NCI-H524 (cell line): ENCODE measurements at places on chromosomes 7 and 10.

- DNase-seq, result no peak
These were observed 29.1 kb upstream of the RHOBTB1 start for GRCh38 chr10:60973086-60973485.

- DNase-seq, result no peak
These were observed 14.3 kb downstream of the PRF1 start for GRCh38 chr10:70588255-70588654.

DNA sequence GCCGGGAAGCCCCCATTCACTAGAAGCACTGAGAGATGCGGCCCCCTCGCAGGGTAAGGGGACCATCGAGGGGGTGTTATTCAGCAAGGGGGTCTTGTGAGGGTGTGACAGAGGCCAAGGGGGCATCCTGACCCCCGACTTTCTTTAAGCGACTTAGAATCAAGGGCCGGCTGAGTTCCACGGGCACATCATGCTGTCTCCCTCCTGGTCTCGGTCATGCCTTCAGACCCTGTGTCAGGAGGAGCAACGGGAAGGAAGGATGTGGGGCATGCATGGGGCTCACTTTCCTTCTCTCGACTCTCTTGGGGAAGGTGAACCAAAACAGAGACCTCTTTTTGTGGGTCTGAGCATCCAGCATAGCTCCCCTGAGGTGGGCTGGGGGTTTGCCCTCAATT lies 2.5 kb downstream of the ACSL5 start:
- DNase-seq, result no peak

DNA sequence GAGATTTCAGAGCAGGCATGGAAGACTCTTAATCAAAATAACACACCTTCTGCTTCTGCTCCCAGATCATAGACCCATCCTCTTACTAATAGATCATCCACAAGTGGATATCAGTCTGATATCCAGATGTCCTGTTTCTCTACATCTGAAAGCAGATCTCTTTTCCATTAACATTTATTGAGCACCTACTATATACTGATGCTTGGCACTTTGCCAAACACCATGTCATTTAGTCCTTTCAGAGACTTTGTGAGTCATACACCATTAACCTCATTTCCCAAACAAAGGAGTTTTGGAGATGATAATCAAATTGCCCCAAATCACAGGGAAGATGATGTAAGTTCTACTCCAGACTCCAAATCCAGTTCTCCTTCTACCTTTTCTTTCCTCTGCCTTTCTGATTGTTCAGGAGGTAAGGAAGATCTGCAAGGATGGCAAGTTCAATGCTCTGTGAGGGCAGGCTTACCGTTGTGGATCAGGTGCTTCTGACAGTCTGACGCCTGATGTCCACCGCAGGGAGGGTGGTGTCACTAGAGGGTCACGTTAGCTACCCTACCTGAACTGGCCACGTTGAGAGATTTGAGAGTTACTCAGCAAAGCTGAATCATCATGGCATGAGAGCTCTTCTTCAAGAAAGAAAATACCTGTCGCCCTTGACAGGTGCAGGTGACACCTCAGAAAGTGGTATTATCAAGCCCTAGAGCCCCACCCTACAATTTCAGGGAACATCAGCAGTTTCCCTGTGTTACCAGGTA lies 269.6 kb upstream of the ZMIZ1 start:
- DNase-seq, result no peak

GRCh38 chr7:832167-832967 lies at the start of gene SUN1:
Gene SUN1 (plus strand): TSS chr7:832476. CDS start chr7:832525, 49 bp downstream.
- DNase-seq, result no peak

DNA sequence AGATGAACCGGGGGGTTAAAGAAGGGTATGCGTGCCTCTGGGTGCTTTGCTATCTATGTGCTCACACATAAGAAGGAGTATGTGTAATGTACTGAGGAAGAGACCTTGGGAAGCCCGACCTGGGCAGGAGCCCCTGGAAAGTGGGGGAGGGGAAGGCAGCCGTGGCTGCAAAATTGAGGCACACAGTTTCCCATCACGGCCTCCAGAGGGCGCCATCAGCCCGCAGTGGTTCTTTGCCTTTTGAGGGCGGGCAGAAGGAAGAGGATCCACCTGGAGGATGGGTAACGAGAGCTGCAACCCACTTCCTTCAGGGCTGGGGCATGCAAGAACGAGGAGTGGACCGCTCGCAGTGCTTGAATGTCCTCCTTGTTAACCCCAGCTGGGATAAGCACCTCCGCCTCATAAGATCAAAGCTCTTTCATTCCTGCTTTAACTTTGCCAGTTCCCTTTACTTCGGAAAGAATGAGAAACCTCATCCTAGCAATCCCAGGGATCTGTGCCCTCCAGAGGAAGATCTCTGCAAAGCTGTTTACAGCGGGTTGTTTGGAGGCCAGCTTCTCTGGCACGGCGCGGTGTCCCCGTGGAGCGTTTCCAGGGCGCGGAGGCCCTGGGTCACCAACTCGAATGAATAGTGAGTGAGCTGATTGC lies 77.9 kb downstream of the PCGF5 start:
- peak; percentile 10 for DNase-seq

GRCh38 chr10:78341953-78342614 lies 308.4 kb downstream of the RPS24 start:
- DNase-seq, result no peak
